Large intestine (tissue), 12 donors: ENCODE measurements at places on chromosomes 3 and 15. TPM values are rescaled to one million over a fixed set of nuclear protein-coding genes. Genes with fewer than 3 reads are reported as not detected.

The JMJD7 gene
- 10.2 TPM for polyA plus RNA-seq

GRCh38 chr3:126714276-126714900, 10.3 kb downstream of the CHCHD6 start:
- no peak for DNase-seq

DNA sequence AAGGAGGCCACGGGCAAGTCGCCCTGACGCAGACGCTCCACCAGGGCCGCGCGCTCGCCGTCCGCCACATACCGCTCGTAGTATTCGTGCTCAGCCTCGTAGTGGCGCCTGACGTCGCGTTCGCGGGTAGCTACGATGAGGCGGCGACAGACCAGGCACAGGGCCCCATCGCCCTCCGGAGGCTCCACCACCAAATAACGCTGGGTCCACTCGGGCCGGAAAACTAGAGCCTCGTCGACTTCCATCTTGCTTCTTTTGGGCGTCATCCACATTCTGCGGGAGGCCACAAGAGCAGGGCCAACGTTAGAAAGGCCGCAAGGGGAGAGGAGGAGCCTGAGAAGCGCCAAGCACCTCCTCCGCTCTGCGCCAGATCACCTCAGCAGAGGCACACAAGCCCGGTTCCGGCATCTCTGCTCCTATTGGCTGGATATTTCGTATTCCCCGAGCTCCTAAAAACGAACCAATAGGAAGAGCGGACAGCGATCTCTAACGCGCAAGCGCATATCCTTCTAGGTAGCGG, at the start of gene EPM2AIP1:
Gene EPM2AIP1, minus strand, starts transcription at position 326 of the 520 bp plus-strand sequence. Its CDS starts 54 bp downstream, at position 272.
- DNase-seq, result no peak

GRCh38 chr3:26713091-26713490, 90.5 kb downstream of the LRRC3B start:
- DNase-seq, result no peak

GRCh38 chr15:49620199-49620598, 419 bp downstream of the FAM227B start:
- DNase-seq, result no peak

- DNase-seq, result no peak
Measured at GRCh38 chr3:101061312-101061711, 68.1 kb upstream of the ABI3BP start.

The CTXN2 gene
- 0.10 TPM for polyA plus RNA-seq

The GABRB3 gene
- 5.1 TPM for polyA plus RNA-seq

The TMCO5A gene
- polyA plus RNA-seq, result not detected

DNA sequence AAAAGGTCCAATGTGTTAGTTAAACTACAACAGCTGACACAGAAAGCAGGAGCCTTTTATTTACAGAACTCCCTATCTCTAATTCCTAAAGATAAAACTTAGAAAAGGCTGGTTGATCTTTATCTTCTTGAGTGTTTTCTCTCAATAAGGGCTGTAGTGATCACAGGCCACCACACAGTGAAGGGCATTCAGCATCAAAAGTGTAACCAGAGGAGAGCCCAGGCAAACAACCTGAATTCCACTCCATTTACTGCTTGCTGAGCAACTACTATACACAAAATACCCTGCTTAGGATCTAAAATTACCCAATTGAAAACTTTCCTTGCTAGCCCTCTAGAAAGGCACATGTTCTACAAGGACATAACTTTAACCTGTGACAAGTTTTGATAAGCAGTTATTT, 122.7 kb downstream of the MEIS2 start:
- DNase-seq, result no peak

The CHST13 gene
- 57.2 TPM for polyA plus RNA-seq

GRCh38 chr3:179100652-179101051, 29.0 kb upstream of the ZMAT3 start:
- no peak for DNase-seq

The ZSCAN2 gene
- polyA plus RNA-seq, result 12.1 TPM

DNA sequence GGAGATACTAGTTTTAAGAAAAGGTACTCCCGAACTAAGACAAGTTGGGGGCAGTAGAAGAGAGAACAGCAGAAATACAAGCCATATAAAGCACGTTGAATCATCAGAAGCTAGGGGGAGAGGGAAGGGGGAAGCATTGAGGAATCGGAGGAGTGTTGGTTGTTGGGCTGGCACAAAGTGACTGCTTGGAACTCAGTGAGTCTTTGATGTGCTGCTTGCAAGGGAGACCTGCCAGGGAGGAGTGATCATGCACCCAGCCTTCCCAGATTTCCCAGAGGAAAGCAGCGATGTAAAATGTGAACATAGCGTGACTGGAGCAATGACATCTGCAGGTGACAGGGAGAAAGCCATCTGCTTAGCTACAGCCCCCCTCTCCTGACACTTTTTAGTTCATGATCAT, 192.4 kb upstream of the IL12A start:
- no peak for DNase-seq

The TMC3 gene
- 6.2 TPM for polyA plus RNA-seq

- no peak for DNase-seq
Measured at GRCh38 chr3:127238602-127239001, 45.7 kb downstream of the PRR23E start.

DNA sequence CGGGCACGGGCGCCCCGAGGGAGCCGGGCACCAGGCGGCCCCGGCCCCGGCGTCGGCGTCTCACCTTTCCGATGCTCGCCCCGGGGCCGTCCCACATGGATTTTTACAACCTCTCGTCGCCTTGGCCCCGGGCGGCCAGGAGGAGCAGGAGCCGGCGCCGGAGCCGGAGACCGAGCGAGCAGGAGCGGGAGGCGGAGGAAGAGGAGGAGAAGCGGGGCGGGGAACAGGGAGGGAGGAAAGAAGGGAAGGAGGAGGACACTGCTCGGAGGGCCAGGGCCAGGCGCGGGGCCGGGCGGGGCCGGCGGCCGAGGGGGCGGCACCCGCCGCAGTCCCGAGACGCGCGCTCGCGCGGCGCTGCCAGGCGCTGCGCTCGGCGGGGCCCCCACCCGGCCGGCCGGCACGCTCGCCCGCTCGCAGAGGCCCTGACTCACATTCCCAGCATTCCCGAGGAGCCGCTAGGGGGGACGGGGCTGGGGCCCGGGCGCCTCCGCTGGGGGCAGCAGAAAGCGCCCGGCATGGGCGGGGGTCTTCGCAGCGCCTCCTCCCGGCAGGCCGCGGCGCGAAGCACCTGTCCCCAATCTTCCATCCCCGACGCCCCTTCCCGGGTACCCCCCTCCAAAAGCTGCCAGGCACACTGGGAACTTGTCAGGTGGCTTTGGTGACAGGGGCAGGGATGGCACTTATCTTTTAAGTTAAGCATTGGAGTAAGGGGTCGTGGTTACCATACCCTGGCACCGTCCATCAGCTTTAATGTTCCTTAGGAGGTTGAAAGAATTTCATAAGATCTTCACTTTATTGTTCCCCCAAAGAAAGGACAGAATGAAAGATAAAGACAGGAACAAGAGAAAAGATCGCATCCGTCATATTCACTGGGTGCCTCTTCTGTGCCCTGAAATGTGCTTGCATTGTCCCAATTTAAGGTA, at the start of gene ERC2:
Gene ERC2, minus strand, starts transcription at position 284 of the 923 bp plus-strand sequence.
- DNase-seq, result peak; percentile 5

The PPP1R14D gene
- 14.0 TPM for polyA plus RNA-seq

- DNase-seq, result no peak
Measured at GRCh38 chr3:115403786-115404185, 219.5 kb upstream of the GAP43 start.

The SNURF gene
- 18.3 TPM for polyA plus RNA-seq

DNA sequence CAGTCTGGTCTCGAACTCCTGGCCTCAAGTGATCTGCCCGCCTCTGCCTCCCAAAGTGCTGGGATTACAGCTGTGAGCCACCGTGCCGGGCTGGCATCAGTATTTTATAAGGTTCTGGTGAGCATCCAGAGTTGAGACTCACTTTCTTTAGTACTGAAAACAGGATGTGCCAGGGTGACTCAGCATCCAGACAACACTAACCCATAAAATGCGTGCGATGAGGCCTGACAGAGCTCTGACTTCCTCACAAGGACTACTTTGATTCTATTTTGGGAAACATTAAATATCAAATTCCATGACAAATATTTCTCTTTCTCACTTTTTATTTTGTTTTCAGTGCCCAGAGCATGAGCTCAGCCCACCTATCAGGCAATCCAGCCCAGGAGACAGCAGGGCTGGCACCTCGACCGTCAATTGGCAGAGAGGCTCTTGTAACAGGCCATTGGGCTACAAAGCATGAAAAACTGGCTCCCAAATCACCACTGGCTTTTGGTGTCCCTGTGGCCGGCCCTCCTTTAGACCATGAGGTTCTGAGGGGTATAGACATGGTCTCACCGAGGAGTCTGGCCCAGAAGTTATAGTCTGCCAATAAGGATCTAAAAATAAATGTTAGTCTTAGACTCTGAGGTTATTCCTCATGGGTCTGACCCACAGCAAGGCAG, 75.0 kb downstream of the FEM1B start:
- no peak for DNase-seq

DNA sequence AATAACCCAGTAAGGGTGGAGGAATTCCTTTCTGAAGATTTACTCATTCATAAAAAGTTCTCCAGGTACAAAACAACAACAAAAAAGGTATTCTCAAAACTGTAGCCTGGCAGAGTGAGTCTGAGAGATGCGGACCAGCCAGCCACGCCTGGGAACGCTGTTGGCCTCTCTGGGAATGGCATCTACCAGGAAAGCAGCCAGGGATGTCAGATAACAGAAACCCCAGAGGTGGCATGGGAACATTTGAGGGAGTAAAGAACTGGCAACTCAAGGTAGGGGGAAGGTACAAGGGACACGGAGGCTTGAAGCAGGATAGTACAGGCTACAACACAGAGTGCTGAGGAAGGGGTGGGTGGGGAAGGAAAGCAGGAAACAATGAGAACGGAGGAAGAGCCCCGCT, 7.1 kb upstream of the AP3S2 start:
- DNase-seq, result no peak

GRCh38 chr3:100001083-100001482, 113.2 kb downstream of the FILIP1L start:
- no peak for DNase-seq

- DNase-seq, result no peak
Measured at GRCh38 chr3:96466441-96466840, 348.0 kb upstream of the EPHA6 start.

GRCh38 chr3:183455089-183455488, 26.7 kb upstream of the MCF2L2 start:
- no peak for DNase-seq

GRCh38 chr3:152595975-152596821, 238.7 kb upstream of the P2RY1 start:
- DNase-seq, result peak; percentile 70

DNA sequence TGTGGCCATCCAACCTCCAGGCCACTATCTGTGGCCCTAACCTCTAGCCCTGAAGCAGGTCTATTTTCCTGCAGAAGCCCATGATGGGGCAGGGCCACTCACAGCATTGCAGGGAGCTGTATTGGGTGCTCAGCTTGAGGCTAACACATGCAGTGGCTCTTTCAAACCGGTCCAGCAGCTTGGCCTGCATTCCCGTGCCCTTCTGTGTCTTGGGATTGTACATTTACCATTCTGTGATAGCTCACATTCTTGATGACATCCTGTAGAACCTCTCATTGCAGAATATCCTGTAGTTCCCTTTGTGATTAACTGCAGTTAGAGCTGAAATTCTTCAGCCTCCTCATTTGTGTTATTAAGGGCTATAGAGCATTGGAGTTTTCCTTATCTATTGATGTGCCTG, 60.8 kb upstream of the ANKRD34C start:
- DNase-seq, result no peak

The COL6A5 gene
- polyA plus RNA-seq, result 2.2 TPM

GRCh38 chr3:19348941-19349564, 200.7 kb downstream of the KCNH8 start:
- no peak for DNase-seq

The FAM107A gene
- 1.3 TPM for polyA plus RNA-seq

The TAGLN3 gene
- polyA plus RNA-seq, result 20.2 TPM

DNA sequence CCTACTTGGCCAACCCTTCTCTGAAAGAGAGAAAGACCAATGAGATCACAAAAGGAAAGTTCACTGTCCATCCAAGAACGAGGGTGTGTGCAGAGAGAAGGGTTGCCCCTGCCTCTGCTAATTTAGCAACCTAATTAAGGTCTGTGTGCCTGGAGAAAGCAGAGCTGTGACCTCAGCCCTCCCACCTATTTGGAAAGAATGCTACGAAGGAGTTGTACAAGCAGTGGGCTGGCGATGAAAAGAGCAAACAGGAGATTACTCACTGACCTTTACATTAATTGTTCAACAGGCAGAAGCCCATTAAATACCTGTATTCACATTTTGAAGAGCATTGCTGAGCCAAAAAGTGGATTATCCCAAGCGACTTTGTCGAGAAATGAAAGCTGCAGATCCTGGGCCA, 314.9 kb downstream of the NTRK3 start:
- no peak for DNase-seq

GRCh38 chr15:33393546-33393945, 82.8 kb downstream of the RYR3 start:
- no peak for DNase-seq

GRCh38 chr3:194259982-194260766, 91.0 kb downstream of the CPN2 start:
- no peak for DNase-seq

DNA sequence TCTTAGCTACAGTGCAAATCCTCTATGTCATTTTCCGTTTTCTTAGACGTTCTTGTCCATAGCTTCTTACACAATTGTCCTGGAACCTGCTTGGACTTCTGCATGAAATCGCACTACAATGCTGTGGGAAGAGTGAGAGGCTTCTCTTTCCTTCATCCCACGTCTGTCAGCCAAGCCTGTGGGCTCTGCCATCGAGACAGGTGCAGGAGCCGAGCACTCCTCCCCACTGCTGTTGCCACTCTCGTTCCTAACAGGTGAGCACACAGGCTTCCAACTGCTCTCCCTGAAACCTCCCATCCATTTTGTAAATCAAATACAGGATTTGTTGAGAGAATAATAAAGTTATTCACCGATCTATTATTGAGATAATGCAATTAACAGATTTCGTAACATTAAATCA, 23.5 kb downstream of the ZXDC start:
- DNase-seq, result no peak

- no peak for DNase-seq
Measured at GRCh38 chr3:55676643-55677042, 189.5 kb upstream of the WNT5A start.

DNA sequence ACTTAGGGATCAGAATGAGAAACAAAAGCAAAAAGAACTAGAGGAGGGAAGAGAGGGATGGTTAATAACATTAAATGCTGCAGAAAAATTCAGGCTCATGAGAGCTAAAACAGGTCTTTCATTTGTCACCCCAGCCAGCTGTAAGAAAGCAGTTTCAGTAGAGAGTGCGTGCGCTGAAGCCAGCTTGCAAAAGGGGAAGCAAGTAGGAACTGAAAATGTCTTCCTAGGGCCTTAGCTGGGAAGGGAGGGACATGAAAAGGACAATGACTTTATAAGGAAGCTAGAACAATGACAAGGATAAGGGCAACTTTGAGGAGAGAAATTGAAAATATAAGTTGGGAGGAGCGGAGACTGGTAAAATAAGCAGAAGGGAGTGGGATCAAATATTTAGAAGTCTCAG, 3.1 kb downstream of the CIAO2A start:
- DNase-seq, result no peak

DNA sequence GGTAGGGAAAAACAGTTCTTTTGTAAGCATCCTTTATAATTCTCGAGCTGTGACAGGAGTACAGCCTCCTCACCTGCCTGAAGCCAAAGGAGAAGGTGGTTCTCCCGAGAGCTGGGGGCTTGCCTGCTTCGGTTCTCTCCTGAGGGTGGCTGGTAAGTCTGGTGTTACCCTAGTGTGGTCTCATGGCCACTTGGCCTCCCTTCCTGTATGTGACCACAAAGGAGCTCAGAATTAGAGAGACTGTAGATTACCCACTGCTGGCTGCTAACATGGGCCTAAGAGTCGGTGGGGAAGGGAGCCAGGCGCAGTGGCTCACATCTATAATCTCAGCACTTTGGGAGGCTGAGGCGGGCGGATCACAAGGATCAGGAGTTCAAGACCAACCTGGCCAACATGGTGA, 12.6 kb downstream of the PDHB start:
- no peak for DNase-seq
